ENCODE measurements at places on chromosomes 4 and X. TPM values are rescaled to one million over a fixed set of nuclear protein-coding genes. Genes with fewer than 3 reads are reported as not detected.

PDCL2 gene
- not detected for total RNA-seq

SPACA5 gene
- total RNA-seq = not detected

CYSLTR1 gene
- 5.1 TPM for total RNA-seq

DCLK2 gene
- 14.2 TPM for total RNA-seq

CXorf65 gene
- total RNA-seq = not detected

SPIN2A gene
- 0.53 TPM for total RNA-seq

DYNLT3 gene
- 98.2 TPM for total RNA-seq

MAGEA10 gene
- not detected for total RNA-seq

GSX2 gene
- not detected for total RNA-seq

NALF2 gene
- not detected for total RNA-seq

ANAPC10 gene
- 22.3 TPM for total RNA-seq

ODAPH gene
- total RNA-seq = not detected

FDCSP gene
- not detected for total RNA-seq

MTHFD2L gene
- total RNA-seq = 12.7 TPM

SPATA4 gene
- total RNA-seq = 0.23 TPM

CFAP99 gene
- total RNA-seq = 0.13 TPM

USP26 gene
- total RNA-seq = not detected

DCAF8L2 gene
- not detected for total RNA-seq

PPID gene
- 35.4 TPM for total RNA-seq

CCNA2 gene
- 5.1 TPM for total RNA-seq

CDS1 gene
- 0.26 TPM for total RNA-seq

STS gene
- 10.7 TPM for total RNA-seq

MAN2B2 gene
- total RNA-seq = 63.4 TPM

TAPT1 gene
- 29.8 TPM for total RNA-seq

ADGRG2 gene
- 0.07 TPM for total RNA-seq

KLF3 gene
- total RNA-seq = 16.4 TPM

EMD gene
- total RNA-seq = 26.8 TPM

HSFX3 gene
- not detected for total RNA-seq

TASL gene
- total RNA-seq = not detected

CDX4 gene
- not detected for total RNA-seq

SNX25 gene
- total RNA-seq = 52.8 TPM

ZCCHC4 gene
- 11.7 TPM for total RNA-seq

PCDH10 gene
- total RNA-seq = 85.6 TPM

SYN1 gene
- 0.36 TPM for total RNA-seq

PDHA2 gene
- total RNA-seq = not detected

SAP30 gene
- 28.2 TPM for total RNA-seq

PDGFC gene
- total RNA-seq = 76.7 TPM

SPANXD gene
- not detected for total RNA-seq

DAPP1 gene
- total RNA-seq = not detected

GAGE12H gene
- not detected for total RNA-seq

GAGE1 gene
- not detected for total RNA-seq

NAA10 gene
- 55.3 TPM for total RNA-seq

RAB33A gene
- total RNA-seq = 5.1 TPM

COX7B gene
- 142 TPM for total RNA-seq

PABPC1L2B gene
- total RNA-seq = not detected

FHL1 gene
- 268 TPM for total RNA-seq

RHOXF2 gene
- total RNA-seq = not detected

FGFR3 gene
- 0.59 TPM for total RNA-seq

PRR32 gene
- not detected for total RNA-seq

RS1 gene
- not detected for total RNA-seq

HPRT1 gene
- total RNA-seq = 19.7 TPM

FGA gene
- total RNA-seq = not detected

Data from smooth muscle cell of the pulmonary artery (primary cell).